ENCODE measurements at places on chromosomes 12 and 14. TPM values are rescaled to one million over a fixed set of nuclear protein-coding genes. Genes with fewer than 3 reads are reported as not detected.

Gene CDCA3
- total RNA-seq = 9.0 TPM

Gene C12orf54
- not detected for total RNA-seq

Gene OTOGL
- total RNA-seq = under 0.01 TPM

Gene MGP
- total RNA-seq = 45.0 TPM

Gene PDE3A
- total RNA-seq = 1.4 TPM

Gene IFNG-AS1
- total RNA-seq = not detected

Gene HOXC9
- not detected for total RNA-seq

Gene C12orf43
- total RNA-seq = 14.5 TPM

Gene CMA1
- not detected for total RNA-seq

Gene PIWIL1
- not detected for total RNA-seq

Gene WIF1
- total RNA-seq = 3.3 TPM

Gene MYH6
- not detected for total RNA-seq

Gene RDH16
- total RNA-seq = 0.25 TPM

All from uterine smooth muscle cell (primary cell).